ENCODE measurements at places on chromosomes 13 and 19. TPM values are rescaled to one million over a fixed set of nuclear protein-coding genes. Genes with fewer than 3 reads are reported as not detected.

The PSG6 gene
- total RNA-seq, result 0.18 TPM

The ZNF470 gene
- total RNA-seq, result 1.6 TPM

The ZNF579 gene
- total RNA-seq, result 33.5 TPM

The VAV1 gene
- total RNA-seq, result 6.5 TPM

The CEACAM6 gene
- total RNA-seq, result 26.1 TPM

The LPAR2 gene
- 2.9 TPM for total RNA-seq

The GNG8 gene
- not detected for total RNA-seq

The PSG5 gene
- total RNA-seq, result 0.85 TPM

Measured in A549 treated with RU486 at 1 μM for 4 hours (cell line).